ENCODE measurements at places on chromosomes 1 and 21.
A peak's percentile ranks its signal among the peaks of the same experiment; 100 is the strongest.

DNA sequence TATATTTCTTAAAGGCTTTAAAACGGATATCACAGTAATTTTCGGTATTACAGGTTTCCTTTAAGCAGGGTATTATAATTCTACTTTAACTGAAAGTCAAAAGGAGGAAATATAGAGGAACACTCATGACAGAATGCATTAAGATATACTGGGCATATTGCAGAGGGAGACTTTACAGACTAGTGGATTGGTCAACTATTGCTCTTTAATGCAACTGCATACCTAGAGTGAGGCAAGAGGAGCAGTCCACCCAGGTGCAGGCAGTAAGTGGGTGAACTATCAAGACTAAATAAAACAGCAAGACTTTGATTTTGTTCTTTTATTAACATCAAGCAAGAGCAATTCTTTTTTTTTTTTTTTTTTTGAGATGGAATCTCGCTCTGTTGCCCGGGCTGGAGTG lies 10.5 kb downstream of the SCAF4 start:
- no peak for DNase-seq

DNA sequence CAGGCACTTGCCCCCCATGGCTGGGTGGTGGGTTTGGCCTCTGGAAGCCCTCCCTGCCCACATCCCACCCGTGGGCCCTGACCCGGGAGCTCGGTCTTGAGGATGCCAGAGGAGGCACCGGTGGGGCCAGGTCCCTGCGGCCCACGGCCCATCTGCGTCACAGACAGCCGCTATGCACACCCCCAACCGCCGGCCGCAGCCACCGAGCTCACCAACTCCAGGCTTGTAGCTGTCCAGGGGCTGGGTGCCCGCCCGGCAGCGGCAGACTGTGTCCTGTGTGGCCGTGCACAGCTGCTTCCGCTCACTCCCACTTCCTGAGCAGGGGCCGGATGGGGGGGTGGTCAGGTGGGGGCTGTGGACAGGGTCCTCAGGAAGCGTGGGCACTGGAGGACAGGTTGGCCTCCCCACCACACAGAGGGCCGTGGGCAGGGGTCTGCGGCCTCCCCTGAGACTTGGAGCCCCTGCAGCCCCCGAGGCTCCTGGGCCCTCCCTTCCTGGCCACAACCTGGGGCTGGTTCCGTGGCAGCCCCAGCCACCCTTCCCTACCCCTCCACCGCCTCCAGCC lies 1.1 kb downstream of the TNFRSF4 start:
- peak; percentile 52 for DNase-seq

DNA sequence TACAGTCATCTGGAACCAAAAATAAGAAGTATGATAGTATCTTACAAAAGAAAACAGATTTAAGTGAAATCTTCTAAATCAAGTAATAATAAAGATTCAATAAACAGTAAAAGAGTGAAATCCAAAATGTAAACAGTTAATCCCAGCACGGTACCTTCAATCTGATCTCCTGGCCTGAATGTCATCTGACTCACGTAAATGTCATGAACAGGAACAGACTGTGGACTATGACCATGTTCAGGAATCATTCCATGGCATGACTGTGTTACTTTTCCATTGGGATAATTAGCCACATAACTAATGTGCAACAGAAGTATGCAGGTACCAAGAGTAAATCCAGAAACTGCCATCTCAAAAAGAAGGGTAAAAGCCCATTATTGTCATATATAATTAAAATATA lies 18.0 kb downstream of the FRRS1 start:
- DNase-seq: no peak

DNA sequence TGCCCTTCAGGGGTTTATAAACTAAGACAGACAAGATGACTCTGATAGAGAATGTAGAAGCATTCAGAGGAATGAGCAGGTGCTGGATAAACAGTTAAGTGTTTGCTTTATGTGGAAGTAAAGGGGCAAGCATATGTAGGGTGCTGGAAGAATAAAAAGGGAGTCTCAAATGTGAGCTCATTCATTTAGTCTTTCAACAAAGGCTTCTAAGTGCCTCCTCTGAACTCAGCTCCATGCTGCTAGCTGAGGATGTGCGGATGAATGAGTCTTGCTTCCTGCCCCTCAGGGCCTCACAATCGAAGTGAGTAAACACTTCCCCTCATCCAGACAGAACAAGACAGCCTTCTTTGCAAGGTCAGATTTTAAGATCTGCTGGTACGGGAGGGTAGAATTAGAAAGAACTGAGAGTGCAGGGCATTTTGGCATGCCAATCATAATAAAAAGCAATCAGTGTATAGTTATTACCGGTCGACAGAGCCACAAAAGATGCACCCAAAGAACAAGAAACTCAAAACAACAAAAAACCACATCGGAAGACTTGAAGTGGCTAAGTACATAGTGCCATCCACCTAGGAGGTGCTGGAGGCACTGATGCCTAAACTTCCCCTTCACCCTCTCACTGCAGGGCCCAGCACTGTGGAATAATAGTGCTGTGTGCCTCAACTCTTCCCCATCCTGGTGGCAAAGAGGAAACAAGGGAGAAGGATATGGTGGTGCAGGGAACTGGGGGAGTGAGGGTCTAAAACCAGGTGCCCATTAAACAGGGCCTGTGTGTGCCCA lies 69.8 kb downstream of the TNR start:
- DNase-seq: no peak

DNA sequence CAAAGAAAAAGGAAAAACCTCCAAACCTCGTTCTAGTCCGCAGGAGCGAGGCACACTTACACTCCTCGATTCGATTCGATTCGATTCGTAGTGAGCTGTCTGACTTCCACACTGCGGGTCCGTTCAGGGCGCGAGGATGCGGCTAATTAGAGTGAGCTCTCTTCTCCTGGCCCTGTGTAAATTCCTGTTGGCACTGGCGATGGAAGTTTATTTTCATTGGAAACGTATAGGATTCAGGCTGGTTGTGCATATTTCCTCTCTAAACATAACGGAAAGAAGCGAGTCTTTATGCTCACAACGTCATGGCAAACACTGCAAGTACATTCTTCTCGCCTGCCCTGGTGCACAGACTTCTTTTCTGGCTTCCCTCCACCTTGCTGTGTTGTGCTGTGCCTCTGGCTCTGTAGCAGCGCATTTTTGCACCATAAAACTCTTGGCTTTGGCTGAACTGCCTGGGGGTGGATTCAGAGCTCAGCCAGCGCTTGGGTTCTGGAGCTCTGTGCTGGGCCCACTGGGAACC lies 2.7 kb downstream of the HUNK start:
- no peak for DNase-seq

DNA sequence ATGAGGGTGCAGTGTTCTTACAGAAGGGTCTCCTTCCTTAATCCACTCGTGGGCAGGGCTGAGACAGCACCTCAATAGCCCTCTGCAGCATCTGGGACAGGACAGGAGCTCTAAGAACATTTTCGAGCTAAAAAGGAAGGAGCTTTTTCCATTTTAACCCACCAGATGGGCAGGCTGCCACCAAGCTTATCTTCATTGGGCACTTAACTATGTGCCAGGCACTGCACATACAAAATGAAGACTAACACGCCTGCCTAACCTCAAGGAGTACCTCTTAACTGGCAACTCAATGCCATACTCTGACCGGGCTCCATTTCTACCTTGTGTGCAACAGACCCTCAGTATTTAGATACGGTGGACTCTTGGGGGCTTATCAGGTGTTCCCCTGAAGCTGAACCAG lies 48.2 kb downstream of the SSBP3 start:
- DNase-seq: no peak
